ENCODE measurements at places on chromosomes 1 and 21. TPM values are rescaled to one million over a fixed set of nuclear protein-coding genes. Genes with fewer than 3 reads are reported as not detected.

Gene SYT11
- total RNA-seq, result 0.39 TPM

Gene TFAP2E
- 0.76 TPM for total RNA-seq

Gene KRTAP21-3
- not detected for total RNA-seq

Gene TCHH
- total RNA-seq, result 0.11 TPM

Gene RGSL1
- total RNA-seq, result not detected

All from placental epithelial cell (primary cell).